Dermis blood vessel endothelial cell (primary cell): ENCODE measurements at places on chromosomes 3 and 15.

- DNase-seq, result peak; percentile 99
These were observed 33.4 kb downstream of the FSTL1 start for GRCh38 chr3:120417272-120417911.

DNA sequence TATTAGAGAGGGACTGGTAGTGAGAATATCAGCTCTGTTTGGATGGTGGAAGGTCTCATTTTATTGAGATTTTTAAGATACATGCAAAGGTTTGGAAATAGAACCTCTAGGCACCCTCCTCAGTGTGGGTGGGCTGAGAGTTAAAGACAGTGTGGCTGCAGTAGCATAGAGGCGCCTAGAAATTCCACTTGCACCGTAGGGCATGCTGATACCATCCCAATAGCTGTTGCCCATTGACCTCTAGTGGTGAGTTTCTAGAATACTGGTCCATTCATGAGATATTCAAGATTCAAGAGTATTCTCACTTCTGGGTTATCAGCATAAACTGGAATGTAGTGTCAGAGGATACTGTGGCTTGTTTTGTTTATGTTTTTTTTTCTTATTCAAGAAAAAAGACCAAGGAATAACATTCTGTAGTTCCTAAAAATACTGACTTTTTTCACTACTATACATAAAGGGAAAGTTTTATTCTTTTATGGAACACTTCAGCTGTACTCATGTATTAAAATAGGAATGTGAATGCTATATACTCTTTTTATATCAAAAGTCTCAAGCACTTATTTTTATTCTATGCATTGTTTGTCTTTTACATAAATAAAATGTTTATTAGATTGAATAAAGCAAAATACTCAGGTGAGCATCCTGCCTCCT, 87.2 kb downstream of the TGFBR2 start:
- peak; percentile 86 for DNase-seq

- DNase-seq, result no peak
These were observed 30.1 kb downstream of the ISL2 start for GRCh38 chr15:76366714-76367113.

- no peak for DNase-seq
These were observed 16.0 kb downstream of the FBLN2 start for GRCh38 chr3:13564751-13565560.

DNA sequence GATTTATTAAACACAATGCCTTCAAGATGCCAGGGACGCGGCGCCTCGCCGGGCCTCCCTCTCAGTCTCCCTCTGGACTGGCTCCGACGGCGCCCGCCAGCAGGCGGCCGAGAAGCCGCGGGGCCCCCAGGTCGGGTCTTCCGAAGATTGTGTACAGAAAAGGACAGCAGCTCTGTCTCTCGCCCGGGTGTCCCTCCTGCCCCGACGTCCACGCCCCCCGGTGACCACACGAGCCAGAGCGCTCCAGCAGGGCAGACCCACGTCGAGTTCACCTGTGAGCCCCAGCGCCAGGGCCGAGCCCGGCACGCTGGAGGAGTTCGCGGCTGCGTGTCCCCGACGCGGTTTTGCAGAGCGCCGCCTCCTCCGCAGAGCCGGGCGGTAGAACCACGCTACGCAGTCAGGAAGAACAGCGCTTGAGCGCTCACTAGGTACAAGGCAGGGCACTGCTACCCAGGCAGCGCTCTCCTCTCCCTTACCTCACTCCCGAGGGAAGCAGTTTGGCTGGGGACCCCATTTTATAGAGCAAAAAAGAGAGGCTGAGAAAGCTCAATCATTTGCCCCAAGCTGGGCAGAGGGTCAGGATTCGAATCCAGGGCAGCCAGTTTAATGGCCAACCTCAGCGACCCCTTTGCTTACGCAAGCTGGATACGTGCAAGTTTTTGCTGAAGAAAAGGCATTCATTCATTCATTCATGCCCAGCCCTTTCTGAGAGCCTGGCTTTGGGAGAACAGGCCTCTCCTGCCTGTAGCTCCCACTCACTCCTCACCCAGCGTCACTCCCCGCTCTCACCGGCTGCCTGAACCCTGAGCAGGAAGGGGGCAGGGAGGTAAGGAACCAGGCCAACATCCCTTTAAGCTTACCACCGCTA, 3.0 kb upstream of the TLE3 start:
- DNase-seq, result peak; percentile 62

- DNase-seq, result no peak
These were observed 10.2 kb upstream of the FAH start for GRCh38 chr15:80142646-80143045.

GRCh38 chr15:77606142-77607034, 26.3 kb downstream of the LINGO1 start:
- DNase-seq, result peak; percentile 48

DNA sequence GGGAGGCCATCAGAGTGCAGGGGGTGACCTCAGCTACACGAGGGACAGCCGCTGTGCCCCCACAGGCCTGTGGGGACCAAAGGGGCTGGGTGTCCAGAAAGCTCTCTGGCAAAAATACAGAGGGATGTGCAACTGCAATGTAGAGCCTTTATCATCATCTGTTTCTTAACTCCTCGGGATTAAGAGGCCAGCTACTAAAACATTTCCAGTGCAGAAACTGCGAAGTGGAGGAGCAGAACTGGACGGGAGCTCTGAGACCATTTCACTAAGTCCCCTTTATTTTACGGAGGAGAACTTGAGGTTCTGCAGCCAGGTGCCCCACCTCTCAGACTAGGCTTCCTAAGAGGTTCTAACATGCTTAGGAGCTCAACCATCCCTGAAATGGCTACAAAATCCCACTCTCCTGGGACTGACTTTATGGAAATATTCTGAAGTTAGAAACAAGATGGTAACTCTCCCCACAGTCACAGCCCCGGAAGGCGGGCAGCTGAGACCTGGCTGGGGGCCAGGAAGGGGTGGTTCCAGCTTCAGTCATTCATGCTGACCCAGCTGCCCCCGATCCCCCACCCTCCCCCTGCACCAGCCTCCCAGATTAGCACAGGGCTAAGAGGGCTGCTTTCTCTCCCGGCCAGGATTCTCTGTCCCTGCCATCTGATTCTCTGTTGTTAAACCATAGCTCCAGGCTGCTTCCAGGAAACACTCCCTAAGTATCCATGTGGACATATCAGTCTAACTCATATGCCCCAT, 40.3 kb downstream of the UMPS start:
- peak; percentile 36 for DNase-seq

DNA sequence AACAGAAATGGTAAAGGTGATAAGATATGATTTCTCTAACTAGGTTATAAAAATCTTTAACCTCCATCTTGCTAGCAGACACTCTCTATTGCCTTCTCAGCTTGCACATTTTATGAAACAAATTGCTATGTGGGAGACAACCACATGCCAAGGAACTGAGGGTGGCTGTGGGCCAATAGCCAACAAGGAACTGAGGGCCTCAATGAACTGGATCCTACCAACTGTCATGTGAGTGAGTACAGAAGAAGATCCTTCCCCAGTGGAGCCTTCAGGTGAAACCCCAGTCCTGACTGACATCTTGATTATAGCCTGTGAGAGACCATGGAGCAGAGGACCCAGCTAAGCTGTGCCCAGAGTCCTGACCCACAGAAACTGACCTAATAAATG, 129.2 kb upstream of the LRIG1 start:
- no peak for DNase-seq

- DNase-seq, result no peak
These were observed 1025.4 kb downstream of the FHIT start for GRCh38 chr3:60225848-60226247.

GRCh38 chr3:23735535-23736326, 70.0 kb upstream of the UBE2E1 start:
- peak; percentile 45 for DNase-seq

- DNase-seq, result peak; percentile 77
These were observed 19.1 kb downstream of the SLC12A6 start for GRCh38 chr15:34318277-34319079.

DNA sequence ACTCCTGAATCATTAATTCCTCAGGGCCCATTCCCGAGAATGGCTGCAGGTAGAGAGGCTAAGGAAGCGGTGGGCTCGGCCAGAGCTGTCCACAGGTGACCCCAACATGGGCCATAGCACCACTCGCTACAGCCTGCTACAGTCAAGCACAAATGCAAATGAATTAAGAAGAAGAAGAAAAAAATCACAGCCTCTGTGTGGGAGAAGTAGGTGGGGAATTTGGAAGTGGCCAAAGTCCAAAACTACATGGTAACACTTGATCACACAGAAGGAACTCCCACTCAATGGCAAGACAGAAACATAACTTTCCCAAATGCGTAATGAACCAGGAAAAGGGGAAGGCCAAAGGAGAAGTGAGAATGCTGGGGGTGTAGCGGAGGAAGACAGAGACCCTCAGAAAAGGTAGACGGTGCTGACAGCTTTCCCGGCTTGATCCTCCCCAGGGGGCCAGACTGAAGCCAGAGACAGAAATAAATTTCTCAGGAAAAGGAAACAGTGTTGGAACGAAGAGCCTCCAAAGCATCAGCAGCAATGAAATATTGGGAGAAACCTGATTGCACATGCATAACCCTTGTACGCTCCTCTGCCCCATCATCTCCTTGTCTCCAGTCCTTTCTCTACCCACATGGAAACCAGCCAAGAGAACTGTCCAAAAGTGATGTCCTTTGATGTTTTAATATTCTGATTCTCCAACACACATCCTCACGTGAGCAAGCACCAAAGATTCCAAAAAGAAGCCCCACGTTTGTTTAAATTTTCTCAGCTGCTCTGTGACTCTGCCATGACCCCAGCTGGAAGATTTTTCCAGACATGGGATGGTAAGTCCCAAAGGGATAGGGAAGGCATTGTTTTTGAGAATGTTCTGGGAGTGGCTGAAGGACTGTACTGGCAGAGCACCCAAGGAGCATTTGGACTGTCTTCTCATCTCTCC, 107.6 kb downstream of the OXNAD1 start:
- no peak for DNase-seq

- no peak for DNase-seq
These were observed 34.9 kb downstream of the APH1B start for GRCh38 chr15:63312286-63312685.
